ENCODE measurements at places on chromosomes 6 and 20.

DNA sequence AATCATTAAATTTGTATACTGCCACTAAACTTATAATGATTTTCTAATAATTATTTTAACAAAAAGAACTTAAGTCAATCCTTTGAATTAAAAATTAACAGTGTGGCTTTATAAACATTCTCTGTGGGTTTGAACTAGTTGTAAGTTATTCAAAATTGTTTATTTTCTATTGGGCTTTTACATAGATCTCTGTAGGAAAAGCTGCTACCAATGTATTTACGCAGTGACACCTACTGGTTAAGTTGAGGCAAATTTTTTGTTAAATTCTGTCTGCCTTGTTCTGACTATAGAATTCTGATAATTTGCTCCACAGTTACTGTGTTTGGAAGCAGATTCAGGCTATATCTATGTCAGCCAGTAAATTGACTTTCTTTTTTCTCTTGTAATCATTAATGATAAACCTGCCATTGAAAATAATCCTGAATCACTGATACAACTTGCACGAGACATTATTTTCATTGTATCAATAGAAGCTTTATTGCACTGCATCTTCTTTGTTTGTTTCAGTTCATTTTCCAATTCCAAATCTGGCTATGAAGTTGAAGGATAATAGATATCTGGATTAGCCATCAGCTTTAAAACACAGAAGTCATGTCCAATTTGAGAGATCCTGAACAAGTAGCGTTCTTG lies 66.0 kb upstream of the UTRN start:
- no peak for DNase-seq
- peaks cover 6% of the 10 kb centered on the region for H3K36me3 ChIP-seq
- H3K27me3 ChIP-seq: peaks cover 2% of the 10 kb centered on the region

DNA sequence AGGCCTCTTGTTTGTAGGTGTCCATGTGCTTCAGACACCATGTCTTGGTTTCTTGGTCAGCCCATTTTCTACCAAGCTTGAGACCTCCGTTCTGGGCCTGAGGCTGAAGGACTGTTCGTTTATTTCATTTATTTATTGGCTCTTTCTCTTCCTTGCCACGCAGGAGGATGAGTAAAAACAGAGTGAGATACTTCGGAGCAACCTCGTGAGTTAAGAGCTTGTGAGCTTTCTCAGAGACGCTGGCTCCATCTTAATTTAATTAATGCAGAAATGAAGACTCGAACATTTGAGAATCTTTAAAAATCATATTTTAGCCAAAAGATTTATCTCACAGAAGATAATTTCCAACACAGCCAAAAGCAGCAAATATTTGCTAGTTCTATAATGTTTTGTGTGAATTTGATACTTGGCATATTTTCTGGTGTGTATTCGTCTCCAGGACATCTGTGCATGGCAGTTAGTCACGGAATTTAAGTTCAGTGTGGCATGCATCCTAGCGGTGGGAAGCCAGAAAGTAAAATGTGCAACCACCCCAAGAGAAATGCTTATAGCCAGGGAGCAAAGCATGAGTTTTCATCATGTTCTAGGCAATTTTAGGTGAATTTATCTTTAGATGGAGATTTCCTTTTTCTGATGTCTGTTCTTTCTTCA lies 76.0 kb downstream of the THBS2 start:
- peaks cover 7% of the 10 kb centered on the region for H3K27me3 ChIP-seq
- no peaks in the 10 kb centered on the region for H3K36me3 ChIP-seq
- DNase-seq: no peak
- H3K4me3 ChIP-seq: no peak overlapping the region

GRCh38 chr6:89637960-89638319 lies 607 bp downstream of the LYRM2 start:
- peak overlapping the region; percentile 98 for H3K27ac ChIP-seq
- peak overlapping the region; percentile 93 for H3K4me3 ChIP-seq
- DNase-seq: no peak
- no peaks in the 10 kb centered on the region for H3K27me3 ChIP-seq
- peaks cover 32% of the 10 kb centered on the region for H3K4me1 ChIP-seq

DNA sequence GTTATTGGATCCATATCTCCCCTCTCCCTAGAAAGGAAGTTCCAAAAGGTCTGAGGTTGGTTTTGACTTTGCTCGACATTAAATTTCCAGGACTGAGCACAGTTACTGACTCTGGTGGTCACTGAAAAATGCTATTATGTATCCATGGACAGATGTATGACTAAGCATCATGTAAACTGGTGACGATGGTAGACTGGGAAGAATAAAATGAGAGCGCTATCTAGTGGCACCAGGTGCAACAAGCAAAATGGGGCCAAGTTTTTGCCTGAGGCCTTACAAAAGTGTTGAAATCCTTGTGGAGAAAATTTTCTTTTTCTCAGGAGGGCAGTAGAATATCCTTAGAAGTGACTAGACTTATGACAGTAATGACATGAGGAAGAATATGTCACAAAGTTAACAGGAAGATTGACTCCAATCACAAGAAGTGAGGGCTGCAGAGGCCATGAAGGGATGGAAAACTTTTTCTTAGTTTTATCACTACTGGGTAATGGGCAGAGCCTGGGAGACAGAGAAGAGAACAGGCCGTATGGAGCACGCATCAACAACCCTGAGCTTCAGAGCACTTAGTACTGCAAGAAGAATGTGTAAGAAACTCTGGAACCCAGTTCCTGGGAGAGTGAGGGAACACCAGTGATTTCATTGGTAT lies 88.9 kb upstream of the ELOVL5 start:
- no peaks in the 10 kb centered on the region for H3K36me3 ChIP-seq
- no peaks in the 10 kb centered on the region for H3K4me1 ChIP-seq
- H3K4me3 ChIP-seq: no peak overlapping the region

GRCh38 chr6:122422614-122423267 lies 23.3 kb downstream of the HSF2 start:
- H3K27ac ChIP-seq: no peak overlapping the region
- H3K27me3 ChIP-seq: no peaks in the 10 kb centered on the region
- H3K4me1 ChIP-seq: peaks cover 5% of the 10 kb centered on the region
- DNase-seq: no peak
- H3K4me3 ChIP-seq: no peak overlapping the region

DNA sequence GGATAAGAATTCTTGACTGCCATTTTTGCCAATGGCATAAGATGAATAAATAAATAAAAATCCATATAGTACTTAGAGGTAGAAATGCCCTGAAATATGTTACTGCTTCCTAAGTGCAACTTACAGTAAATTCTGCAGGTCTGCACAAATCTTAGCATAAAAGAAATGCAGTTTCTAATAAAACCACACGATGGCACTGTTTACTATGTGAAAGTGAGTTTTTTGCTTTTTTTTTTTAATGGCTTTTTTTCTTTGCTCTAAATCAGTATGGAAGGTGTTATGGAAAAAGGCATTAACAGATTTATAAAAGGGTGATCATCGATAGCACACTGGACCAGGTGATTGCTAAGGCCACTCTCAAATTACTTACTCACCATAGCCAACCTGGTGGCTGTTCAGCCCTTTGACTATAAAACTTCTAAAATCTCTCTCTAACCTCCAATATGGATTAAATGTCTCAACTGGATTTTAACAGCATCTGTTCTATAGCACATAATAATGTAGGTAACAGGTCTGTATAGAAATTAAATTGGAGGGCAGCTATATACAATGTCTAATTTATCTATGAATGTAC lies 45.8 kb downstream of the AHI1 start:
- peaks cover 3% of the 10 kb centered on the region for H3K36me3 ChIP-seq
- H3K27ac ChIP-seq: no peak overlapping the region
- H3K4me1 ChIP-seq: no peaks in the 10 kb centered on the region
- no peak for DNase-seq
- H3K27me3 ChIP-seq: no peaks in the 10 kb centered on the region

DNA sequence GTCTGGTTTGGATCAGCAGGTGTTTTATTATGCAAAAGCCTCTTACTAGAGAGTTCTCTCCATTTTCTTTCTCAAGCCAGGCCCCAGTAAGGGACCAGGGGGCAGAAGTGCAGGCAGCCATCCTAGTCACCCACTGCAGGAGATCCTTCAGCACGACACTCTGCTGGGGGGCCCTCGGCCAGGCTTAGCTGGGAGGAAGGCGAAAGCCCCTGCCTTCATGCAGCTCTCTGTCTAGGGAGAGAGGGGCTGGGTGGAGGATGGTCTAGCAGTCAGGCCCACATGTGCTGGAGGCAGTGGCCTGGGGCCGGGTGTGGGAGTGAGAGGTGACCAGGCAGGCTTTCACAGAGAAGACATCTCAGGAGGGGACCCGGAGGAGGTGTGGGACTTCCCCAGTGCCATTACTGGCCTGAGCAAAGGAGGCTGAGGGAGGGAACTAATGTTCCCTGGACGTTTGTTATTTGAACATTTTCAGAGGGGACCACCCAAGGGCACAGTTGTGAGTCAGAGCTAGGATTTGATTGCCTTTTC lies 33.5 kb upstream of the VSTM2L start:
- DNase-seq: no peak
- no peak overlapping the region for H3K27ac ChIP-seq
- H3K36me3 ChIP-seq: peaks cover 3% of the 10 kb centered on the region

DNA sequence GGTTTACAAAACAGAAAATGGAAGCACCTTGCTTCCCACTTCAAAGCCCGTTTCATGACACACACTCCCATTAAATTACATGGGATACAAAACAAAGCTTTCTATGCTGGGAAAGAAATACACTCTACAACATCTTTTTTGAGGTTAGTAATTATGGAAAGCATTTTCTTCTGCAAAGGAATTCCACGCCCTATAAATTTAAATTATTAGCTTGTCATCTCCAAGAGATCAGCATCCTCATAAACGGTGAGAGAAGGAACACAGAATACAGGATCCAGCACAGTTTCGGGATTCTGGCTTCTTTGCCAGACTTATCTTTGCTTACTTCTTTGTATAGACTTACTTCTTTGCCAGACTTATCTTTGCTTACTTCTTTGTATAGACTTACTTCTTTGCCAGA lies 1.3 kb upstream of the SMPDL3A start:
- H3K4me1 ChIP-seq: peaks cover 10% of the 10 kb centered on the region
- DNase-seq: no peak
- no peaks in the 10 kb centered on the region for H3K36me3 ChIP-seq
- no peak overlapping the region for H3K27ac ChIP-seq
- H3K4me3 ChIP-seq: no peak overlapping the region

- no peak overlapping the region for H3K4me3 ChIP-seq
- no peaks in the 10 kb centered on the region for H3K4me1 ChIP-seq
- H3K27ac ChIP-seq: no peak overlapping the region
- no peak for DNase-seq
- no peaks in the 10 kb centered on the region for H3K36me3 ChIP-seq
- H3K27me3 ChIP-seq: peaks cover 4% of the 10 kb centered on the region
Measured at GRCh38 chr20:50595988-50596693, 86.0 kb downstream of the PTPN1 start.

- H3K4me1 ChIP-seq: no peaks in the 10 kb centered on the region
- no peak for DNase-seq
- H3K4me3 ChIP-seq: no peak overlapping the region
Measured at GRCh38 chr6:46914279-46914810, 7.4 kb downstream of the ADGRF5 start.

GRCh38 chr20:57653910-57654309 lies 33.7 kb upstream of the ZBP1 start:
- no peak overlapping the region for H3K27ac ChIP-seq
- H3K27me3 ChIP-seq: peaks cover 5% of the 10 kb centered on the region
- DNase-seq: no peak

DNA sequence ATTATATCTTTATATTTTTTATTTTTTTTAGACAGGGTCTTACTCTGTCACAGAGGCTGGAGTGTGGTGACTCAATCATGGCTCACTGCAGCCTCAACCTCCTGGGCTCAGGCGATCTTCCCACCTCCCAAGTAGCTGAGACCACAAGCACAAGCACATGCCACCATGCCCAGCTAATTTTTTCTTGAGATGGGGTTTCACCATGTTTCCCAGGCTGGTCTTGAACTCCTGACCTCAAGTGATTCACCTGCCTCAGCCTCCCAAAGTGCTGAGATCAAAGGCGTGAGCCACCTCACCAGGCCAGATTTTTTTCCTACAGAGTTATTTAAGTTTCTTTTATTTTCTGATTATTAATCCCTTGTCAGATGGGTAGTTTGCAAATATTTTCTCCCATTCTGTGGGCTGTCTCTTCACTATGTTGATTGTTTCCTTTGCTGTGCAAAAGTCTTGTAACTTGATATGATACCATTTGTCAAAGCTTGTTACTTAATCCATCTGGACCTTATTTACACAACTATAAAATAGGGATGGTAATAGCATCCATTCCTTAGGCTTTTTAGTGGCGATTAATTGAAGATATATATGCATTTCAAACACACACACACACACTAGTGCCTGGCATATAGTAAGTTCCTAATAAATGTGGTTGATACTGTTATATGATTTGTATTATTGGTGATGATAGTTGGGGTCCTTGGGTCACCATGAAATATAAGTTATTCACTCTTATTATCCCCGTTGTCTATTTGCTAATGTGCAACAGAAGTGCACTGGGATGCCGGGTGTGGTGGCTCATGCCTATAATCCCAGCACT lies 187.1 kb downstream of the BCAS1 start:
- no peak for DNase-seq
- peaks cover 80% of the 10 kb centered on the region for H3K4me1 ChIP-seq
- peak overlapping the region; percentile 62 for H3K27ac ChIP-seq
- H3K27me3 ChIP-seq: no peaks in the 10 kb centered on the region

DNA sequence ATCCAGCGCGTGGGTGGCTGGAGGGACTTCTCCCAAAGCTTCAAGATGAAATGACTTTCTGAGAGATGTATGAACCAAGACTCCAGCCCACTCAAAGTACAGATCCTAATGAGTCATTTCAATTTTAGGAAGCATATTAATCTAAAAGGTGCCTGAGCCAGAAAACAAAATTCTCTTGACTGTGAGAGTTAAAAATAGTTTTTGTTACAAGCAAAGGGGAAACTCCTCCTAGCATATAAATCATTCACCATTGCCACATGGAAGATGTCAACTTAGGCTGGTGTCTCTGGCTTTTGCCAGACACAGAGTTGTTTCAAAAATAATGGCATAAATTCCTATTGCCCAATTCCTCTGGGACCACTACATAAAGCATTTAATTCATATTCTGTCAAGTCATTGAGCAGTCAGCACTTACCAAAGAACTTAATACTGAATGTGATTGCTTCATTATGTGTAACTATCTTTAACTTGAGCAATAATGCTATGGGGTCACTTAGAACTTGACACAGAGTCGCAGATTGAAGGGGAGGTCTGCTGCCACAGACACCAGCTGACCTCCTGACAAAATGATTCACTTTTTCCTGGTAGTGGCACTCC lies 280.6 kb downstream of the SLC35F1 start:
- H3K27ac ChIP-seq: peak overlapping the region; percentile 41
- no peaks in the 10 kb centered on the region for H3K36me3 ChIP-seq
- H3K4me1 ChIP-seq: peaks cover 20% of the 10 kb centered on the region
- peaks cover 2% of the 10 kb centered on the region for H3K27me3 ChIP-seq

GRCh38 chr6:114319749-114320148 lies 23.1 kb downstream of the HS3ST5 start:
- no peak overlapping the region for H3K27ac ChIP-seq
- no peaks in the 10 kb centered on the region for H3K27me3 ChIP-seq
- H3K4me3 ChIP-seq: no peak overlapping the region
- no peak for DNase-seq
- H3K36me3 ChIP-seq: no peaks in the 10 kb centered on the region

DNA sequence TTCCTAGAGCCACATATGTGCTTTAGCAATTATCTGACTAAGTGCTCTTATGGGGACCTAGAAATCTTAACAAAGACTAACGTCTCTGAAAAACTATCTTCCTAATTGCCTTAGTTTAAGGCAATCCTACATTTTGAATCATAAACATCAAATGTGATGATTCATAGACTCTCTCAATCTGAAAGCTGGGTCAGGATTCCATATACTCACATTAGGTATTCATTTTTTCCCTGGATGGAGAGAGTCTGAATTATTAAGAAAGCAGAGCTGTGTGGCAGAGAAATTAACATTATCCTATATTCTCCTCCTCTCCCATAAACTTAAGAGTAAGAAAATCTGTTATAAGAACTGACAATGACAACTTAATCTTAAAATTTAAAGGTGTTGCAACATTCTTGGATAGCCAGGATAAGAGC lies 1.6 kb upstream of the PRL start:
- H3K27me3 ChIP-seq: peaks cover 6% of the 10 kb centered on the region
- no peaks in the 10 kb centered on the region for H3K36me3 ChIP-seq
- H3K27ac ChIP-seq: no peak overlapping the region

Measured in activated CD8-positive, alpha-beta T cell treated with anti-CD3 and anti-CD28 coated beads, Interleukin-2, amount 10 ng/mL, durations not matched to agents 7 days and 5 days (primary cell).